ENCODE measurements at places on chromosomes 1 and 21.

DNA sequence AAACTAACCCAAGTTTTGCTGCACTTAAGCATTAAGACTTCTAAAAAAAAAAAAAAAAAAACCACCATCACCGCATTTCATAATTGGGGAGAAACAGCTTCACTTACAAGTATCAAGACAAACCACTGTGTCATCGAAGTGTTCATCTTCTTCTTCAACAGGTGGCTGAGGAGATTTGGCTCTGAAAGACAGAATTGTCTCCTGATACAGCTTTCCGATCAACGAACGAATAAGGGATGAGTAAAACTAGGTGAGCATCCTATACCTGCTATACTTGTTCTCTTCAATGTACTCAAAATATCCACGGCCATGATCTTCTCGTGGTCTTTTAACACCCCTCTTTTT is 2.0 kb downstream of the HNRNPU start:
- DNase-seq, result peak; percentile 64

GRCh38 chr1:87121711-87122163 is 206.9 kb upstream of the LMO4 start:
- no peak for DNase-seq

DNA sequence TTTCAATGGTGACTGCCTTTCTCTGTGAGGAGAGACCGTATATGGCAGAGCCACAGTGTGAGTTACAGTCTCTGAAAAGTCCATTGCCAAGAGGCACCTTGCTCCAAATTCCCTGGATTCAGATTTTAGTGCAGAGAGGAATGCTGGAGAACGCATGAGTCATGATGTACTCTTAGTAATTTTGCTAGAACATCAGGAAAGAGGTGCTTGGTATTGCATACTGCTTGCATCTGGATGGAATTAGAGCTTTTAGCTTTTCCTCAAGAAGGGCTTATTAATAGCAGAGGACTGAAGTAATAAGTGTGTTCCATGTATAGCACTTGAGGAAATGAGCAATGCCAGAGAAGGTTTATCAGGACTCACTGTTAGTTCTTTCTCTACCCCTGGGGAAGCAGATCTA is 40.5 kb upstream of the AKT3 start:
- no peak for DNase-seq

GRCh38 chr1:7042322-7043190 is 257.3 kb downstream of the CAMTA1 start:
- peak; percentile 31 for DNase-seq

DNA sequence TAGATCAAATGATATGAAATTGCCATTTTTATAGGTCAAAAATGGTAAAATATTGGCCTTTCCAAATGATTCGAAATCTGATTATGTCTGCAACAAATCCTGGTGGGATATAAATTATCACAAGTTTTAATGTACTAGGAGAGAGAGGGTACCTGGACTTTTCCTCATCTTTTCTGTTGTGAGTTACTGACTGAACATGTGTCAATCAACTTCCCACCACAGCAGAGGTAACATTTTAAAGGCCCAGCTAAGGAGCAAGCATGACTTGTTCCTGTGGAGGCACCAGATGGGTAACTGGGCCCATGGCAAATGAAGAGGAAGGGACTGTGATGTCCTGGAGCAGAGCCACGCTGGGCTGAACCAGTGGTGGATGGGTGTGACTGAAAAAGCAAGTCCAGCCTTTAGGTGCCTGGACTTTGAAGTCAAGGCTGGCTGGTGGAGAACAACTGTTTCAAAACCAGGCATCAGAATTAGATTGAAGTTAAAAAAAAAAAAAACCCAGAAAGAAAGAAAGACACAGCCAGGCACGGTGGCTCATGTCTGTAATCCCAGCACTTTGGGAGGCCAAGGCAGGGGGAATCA is 6.6 kb downstream of the MR1 start:
- DNase-seq, result no peak

GRCh38 chr1:59604191-59604590 is 210.6 kb upstream of the HOOK1 start:
- no peak for DNase-seq

GRCh38 chr1:63882048-63882704 is 108.4 kb downstream of the ROR1 start:
- DNase-seq, result no peak

DNA sequence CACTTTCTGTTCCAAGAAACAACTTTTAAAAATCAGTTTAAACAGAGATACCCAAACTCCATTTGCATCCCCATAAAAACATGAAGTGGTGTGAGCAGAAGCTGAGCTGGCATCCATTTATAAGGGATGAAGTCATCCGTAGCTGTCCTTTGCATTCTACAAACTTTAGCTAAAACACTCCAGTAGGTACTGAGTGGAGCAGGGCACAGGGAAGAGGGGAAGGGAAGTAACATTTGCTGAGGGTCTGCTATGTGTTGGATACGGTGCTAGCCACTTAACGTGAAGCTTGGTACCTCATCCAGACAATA is 32.9 kb downstream of the VWA5B1 start:
- DNase-seq, result no peak

DNA sequence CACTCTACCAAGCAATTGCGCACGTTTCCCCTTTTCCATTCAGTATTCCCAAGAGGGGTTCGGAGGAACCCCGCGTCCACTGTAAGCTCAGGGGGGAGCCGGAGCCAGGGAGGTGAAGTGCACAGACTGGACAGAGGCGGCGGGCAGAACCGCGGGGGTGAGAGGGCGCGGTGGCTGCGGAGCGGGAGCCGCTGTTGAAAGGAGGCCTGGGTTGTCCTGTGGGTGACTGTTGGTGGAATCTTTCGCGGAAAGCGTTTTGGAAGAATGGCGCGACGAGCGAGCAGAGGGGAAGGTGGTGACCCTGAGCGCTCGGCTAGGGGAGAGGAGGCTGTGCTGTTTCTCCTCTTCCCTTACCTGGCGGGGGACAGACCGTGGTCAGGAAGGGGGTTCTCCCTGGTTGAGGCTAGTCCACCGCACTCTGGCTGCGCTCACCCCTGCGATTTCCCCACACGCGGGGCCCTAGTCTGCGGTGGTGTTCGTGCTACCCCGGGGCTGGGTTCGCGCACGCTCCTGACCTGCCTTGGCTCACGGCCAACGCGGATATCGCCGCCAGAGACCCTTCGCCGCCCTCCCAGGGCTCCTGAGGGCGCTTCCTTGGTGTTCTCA is 92.8 kb downstream of the PRKAB2 start:
- no peak for DNase-seq

GRCh38 chr1:43781574-43781973 is 74.2 kb downstream of the ST3GAL3 start:
- no peak for DNase-seq

GRCh38 chr21:16851054-16851453 is 661.8 kb upstream of the CXADR start:
- DNase-seq, result no peak

DNA sequence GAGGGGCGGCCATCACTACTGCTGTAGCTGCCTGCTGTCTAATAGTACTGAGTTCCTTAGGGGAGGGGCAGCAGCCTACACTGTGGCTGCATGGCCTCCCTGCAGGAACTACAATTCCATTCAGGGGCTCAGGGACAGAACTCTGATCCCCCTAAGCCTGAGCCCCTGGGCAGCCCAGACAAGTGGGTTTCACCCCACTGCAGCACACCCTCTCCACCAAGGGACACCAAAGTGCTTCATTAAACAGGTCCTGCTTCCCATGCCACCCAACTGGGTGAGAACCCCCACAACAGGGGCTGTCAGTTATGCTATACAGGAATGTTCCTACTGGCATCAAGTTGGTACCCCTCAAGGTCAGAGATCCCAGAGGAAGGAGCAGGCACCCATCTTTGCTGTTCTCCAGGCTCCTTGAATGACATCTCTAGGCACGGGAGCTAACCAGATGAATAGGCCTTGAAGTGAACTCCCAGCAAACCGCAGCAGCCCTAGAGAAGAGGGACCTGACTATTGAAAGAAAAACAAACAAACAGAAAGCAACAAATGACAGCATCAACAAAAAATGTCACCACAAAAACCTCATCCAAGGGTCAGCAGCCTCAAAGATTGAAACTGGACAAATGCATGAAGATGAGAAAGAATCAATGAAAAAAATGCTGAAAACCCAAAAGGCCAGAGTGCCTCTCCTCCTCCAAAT is 437.4 kb downstream of the NUF2 start:
- DNase-seq, result no peak

GRCh38 chr1:150154143-150154542 is 4.4 kb downstream of the PLEKHO1 start:
- no peak for DNase-seq

DNA sequence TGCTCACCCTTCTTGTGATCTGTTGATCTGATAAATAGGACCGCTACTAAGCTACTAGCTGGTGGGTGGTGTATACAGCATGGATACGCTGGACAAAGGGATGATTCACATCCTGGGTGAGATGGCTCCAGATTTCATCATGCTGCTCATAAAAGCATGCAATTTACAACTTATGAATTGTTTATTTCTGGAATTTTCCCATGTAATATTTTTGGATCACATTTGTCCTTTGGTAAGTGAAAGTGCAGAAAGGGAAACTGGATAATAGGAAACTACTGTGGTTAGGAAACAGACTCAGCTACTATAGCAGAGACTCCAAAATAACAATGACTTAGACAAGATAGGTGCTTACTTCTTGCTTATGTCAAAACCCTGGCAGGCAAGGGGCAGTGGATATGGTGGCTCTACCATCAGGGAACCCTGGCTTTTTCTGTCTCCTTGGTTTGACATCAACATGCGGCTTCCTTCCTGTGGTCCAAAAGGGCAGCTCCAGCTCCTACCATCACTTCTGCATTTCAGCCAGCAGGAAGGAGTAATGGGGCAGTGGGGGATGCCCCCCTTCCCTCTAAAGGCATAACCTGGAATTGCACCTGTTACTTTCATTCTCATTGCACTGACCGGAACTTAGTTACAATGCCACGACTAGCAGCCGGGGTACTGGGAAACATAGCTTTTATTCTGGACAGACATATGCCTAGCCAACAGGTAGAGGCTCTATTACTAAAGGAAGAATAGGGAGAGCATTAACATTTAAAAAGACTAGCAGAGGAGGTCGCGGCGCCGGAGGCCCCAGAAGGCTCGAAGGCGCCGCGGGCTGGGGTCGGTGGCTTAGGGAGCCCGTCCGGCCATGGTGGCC is 13.8 kb upstream of the AK2 start:
- no peak for DNase-seq

- no peak for DNase-seq
Observed at GRCh38 chr1:9732123-9732971, 80.8 kb downstream of the PIK3CD start.

- no peak for DNase-seq
Observed at GRCh38 chr1:20686883-20687725, 25.9 kb upstream of the DDOST start.

All from hematopoietic multipotent progenitor cell treated with erythropoietin and hydrocortisone succinate and interleukin-3 and kit ligand, for 8 days (in vitro differentiated cells).